ENCODE measurements at places on chromosomes 5 and 9. TPM values are rescaled to one million over a fixed set of nuclear protein-coding genes. Genes with fewer than 3 reads are reported as not detected.

DNA sequence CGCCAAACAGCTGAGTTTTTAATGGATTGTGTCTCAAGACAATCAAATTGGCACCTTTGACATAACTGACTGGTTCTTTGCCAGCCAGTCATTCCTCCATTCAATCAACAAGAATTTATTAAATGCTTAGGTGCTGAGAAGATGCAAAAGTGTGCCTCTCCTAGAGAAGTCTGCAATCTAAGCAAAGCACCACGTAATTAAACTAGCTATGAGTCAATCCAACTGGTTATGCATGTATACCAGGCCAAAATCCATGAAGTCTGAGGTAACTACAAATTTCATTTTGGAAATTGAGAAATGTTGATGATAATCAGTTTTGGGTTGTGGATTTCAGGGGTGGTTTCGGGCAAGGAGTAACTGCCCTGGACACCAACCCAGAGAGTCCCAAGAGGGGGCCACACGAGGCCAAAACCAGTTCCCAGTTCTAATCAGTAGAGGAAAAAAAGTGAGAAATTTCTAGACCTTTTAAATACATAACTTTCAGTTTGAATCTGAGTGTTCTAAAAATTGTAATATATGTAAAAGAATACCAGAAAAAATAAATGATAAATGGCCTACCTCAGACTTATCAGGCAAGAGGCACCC, 92.6 kb downstream of the EFNA5 start:
- no peak for DNase-seq

DNA sequence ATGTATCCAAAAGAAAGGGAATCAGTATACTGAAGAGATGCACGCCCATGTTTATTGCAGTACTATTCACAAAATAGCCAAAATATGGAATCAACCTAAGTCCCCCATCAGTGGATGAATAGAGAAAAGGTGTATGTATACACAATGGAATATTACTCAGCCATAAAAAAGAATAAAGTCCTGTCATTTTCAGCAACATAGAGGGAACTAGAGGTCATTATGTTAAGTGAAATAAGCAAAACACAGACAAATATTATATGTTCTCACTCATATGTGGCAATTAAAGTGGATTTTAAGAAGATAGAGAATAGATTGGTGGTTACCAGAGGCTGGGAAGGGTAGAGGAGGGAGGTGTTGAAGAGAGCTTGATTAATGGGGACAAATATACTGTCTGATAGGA, 88.6 kb downstream of the NIPBL start:
- no peak for DNase-seq

DNA sequence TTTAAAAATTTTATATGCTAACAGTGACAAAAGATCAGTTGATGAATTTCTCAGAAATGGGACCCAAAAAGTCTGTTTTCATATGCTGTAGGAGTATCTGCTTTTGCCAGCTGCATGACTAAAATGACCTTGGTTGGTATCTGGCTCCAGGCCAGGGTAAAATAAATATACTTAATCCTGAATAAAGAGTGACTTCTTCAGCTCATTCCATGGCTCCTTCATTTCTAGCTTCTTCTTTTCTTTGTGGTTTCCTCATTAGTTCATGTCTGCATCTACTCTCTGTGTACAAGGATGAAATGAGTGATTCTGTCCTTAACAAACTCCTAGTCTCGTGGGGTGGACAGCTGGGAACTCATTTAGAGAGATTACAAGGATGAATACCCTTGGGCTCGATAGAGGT, 36.0 kb downstream of the RCL1 start:
- no peak for DNase-seq

The PCDHB14 gene
- total RNA-seq = 7.1 TPM

DNA sequence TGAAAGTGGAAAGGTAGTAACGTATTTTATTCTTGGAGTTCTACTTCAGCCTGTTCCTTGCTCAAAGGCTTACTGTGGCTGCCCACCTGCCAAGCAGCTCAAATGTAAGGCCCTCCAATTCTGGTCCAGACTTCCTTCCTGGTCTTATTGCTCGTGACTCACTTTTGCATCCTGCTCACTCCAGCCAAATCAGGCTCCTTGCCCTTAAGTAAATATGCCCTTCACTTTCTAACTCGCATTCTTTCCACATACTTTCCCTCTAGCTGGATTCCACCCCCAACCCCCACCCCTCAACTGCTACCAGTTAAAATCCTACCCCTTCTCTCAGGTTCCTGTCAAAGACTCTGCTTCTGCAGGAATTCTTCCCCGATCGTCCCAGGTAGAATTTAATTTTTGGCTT, 96.6 kb downstream of the GALNT10 start:
- DNase-seq = no peak

DNA sequence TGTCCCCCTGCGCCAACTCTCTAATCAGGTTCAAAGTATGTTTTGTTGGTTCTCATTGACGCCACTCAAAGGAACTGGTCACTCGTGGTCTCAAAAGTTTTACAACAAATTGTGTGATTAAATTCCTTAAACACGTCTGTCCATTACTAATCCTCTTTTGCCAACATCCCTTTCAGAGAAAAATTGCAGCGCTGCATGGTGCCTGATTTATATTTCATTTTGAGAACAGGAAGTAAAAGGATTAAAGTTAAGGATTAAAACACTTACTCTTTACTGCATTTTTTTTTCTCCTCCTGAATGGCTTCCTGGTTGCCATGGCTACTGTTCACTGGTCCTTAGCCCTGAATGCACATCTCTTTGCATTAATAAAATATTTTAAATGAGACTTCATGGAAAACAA, 383.5 kb downstream of the GLIS3 start:
- no peak for DNase-seq

DNA sequence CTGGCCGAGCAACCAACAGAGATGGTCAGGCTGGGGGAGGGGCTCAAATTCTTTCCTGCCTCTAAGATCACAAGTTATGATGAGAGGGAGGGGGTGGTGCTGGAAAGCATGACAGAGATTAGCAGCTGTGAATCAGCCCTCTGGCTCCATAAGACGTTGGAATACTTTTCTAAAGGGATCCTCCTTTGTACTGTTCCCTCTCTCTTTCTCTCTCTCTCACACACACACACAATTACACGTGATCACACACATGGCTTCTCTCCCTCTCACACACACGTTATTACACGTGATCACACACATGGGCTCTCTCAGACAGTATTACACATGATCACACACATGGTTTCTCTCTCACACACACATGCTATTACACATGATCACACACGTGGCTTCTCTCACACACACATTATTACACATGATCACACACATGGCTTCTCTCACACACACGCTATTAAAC, at the start of gene SLC45A2:
SLC45A2 (minus strand) TSS at position 23 of the 454 bp plus-strand sequence. CDS start 110 bp downstream, outside the sequence.
- no peak for DNase-seq

DNA sequence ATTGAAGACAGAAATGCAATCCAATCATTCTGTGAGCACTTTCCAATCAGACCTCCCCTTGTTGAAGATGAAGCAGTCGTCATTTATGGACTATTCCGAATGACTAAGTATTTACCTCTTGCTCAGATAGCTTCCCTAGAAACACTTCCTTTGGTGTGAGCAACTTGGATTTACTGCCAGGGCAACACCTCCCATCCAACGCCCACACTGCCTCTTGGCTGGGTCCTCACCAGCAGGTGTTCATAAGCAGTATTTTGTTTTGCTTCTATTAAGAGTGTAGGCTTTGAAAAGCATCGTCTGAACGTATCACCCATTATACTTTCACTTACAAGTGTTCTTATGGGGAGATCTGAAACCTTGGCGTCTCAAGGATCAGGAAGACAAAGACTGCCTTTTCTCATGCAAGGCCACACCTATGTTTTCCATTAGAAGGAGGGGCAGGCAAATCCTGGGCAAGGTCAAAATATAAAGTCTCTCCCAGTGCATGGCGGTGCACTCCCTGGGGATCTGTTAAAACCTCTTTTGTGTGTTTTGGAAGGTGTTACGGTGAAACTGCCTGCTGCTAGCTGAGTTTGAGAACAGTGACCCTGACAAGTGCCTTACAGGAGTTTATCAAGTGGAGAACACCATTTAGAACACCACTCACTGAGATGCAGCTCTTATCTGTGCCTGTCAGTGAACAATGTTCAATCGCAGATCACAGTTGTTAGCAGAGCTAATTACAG, 10.6 kb upstream of the MARCHF3 start:
- DNase-seq = peak; percentile 36

The HTR1A gene
- not detected for total RNA-seq

- no peak for DNase-seq
Observed at GRCh38 chr9:90127923-90128322, 514.7 kb downstream of the DIRAS2 start.

DNA sequence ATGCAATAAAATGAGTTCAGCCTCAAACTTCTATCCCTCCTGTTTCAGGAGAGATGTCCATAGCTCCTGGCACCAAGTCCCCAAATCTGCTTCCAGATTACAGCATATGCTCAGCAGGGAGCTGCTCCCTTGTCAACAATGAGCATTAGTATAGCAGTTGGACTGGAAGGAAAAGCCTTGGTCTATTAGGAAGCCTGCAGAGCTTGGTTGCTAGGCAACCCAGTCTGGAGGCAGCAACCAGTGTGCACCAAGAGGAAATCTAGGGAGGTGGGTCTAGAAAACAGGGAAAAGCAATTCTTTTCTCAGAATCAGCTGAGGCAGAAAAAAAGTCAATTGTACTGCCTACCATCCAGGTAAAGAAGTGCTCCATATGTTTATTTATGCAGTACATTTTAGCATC, 229.5 kb upstream of the NMUR2 start:
- DNase-seq = no peak

The ECSCR gene
- 24.6 TPM for total RNA-seq

DNA sequence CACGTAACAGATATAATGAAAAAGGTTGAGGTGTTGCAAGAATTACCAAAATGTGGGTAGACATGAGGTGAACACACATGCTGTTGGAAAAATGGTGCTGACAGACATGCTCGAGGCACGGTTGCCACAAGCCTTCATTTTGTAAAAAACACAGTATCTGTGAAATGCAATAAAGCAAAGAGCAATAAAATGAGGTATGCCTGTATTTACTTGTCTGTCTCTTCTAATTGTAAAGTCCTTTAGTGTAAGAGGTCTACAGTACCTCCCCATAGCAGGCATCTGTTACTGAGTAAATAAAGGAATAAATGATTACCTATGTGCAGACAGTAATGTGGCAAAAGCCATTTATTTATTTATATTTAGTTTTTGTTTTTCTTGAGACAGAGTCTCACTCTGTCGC, 3.0 kb upstream of the CAST start:
- DNase-seq = no peak

The LRRC26 gene
- not detected for total RNA-seq

The THOC3 gene
- total RNA-seq = 57.8 TPM

DNA sequence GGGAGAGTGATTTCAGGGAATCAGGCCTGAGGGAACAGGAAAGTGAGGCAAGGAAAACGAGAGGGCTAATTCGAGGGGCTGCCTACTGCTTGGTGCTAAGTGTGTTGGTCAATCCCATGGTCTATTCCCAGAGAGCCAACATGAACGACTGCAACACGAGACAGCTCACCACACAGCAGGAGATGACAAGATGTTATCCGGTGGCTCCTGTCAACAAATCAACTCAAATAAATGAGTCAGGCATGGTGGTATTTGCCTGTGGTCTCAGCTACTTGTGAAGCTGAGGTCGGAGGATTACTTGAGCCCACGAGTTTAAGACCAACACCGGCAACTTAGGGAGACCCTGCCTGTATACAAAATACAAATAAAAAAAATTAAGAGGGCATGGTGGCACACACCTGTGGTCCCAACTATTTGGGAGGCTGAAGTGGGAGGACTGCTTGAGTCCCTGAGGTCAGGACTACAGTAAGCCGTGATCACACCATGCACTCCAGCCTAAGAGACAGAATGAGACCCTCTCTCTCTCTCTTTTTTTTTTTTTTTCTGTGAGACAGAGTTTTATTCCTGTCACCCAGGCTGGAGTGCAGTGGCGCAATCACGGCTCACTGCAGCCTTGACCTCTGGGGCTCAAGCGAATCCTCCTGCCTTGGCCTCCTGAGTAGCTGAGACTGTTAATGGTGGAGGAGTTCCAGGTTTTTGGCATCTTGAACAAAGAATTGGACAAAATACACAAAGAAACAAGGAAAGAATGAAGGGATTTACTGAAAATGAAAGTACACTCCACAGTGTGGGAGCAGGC, 9.0 kb upstream of the FAF2 start:
- no peak for DNase-seq

The PCDHA6 gene
- total RNA-seq = 0.29 TPM

The CTXN3 gene
- total RNA-seq = not detected
